Activated CD4-positive, alpha-beta T cell treated with anti-CD3 and anti-CD28 coated beads, Interleukin-2, amount 50 U/mL, for 24 hours (primary cell): ENCODE measurements at places on chromosomes 5 and 9.

GRCh38 chr9:76137931-76138330 is 247.5 kb downstream of the PCSK5 start:
- no peak for DNase-seq

GRCh38 chr9:91740701-91741100 is 209.3 kb downstream of the ROR2 start:
- DNase-seq, result no peak

GRCh38 chr5:134224888-134225779 is 739 bp downstream of the PPP2CA start:
- peak; percentile 49 for DNase-seq

GRCh38 chr5:159058716-159059636 is 40.7 kb downstream of the EBF1 start:
- no peak for DNase-seq

GRCh38 chr5:92889140-92889539 is 691.9 kb downstream of the NR2F1-AS1 start:
- DNase-seq, result no peak
